ENCODE measurements at places on chromosomes 7 and 10.

- no peaks in the 10 kb centered on the region for H3K27me3 ChIP-seq
- no peak for DNase-seq
- no peak overlapping the region for H3K27ac ChIP-seq
- no peaks in the 10 kb centered on the region for H3K4me1 ChIP-seq
- H3K36me3 ChIP-seq, result no peaks in the 10 kb centered on the region
These were observed 16.7 kb downstream of the LRRN3 start for GRCh38 chr7:111107579-111107978.

DNA sequence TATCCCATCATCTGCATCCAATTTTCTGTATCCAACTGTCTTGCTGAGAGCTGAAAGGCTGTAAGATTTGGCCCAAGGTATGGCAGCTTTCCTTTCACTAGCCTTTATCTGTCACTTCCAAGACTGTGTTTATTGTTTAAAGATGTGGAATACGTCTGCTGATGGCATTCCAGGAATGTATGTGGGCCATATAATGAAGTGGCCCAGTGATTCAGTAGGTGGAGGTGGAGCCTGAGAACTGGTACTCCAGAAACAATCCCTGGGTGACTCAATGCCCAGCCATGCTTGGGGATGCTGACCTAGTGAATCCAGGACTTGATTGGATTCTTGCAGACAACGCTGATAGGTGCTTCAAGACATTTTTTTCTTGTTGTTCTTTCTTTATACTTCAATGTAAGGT lies 13.5 kb downstream of the NEUROD6 start:
- peaks cover 4% of the 10 kb centered on the region for H3K27me3 ChIP-seq
- no peaks in the 10 kb centered on the region for H3K36me3 ChIP-seq
- DNase-seq, result no peak
- no peaks in the 10 kb centered on the region for H3K4me1 ChIP-seq

DNA sequence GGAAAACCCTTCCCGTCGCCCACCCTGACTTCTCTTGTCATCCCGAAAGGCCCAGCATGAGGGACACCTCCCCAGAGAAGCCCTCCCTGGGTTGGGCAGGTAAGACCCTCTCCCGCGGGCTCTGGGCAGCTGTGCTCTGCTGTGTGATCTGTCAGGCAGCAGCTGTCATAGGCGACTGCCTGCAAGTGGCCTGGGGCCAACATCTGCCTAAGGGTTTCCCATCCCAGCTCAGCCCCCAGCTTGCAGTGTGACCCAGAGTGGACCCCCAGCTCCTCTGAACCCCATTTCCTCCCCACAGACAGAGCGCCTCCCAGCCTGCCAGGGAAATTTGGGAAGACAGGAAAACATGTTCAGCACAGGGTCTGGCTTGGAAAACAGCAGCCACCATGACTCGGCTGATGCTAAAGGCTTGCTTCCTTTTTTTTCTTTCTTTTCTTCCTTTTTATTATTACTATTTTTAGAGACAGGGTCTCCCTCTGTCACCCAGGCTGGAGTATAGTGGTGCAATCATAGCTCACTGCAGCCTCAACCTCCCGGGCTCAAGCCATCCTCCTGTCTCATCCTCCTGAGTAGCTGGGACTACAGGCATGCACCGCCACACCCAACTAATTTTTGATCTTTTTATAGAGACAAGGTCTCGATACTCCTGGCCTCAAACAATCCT lies 18.3 kb upstream of the TNRC18 start:
- H3K4me3 ChIP-seq, result no peak overlapping the region
- no peak for DNase-seq
- peaks cover 8% of the 10 kb centered on the region for H3K27me3 ChIP-seq
- peaks cover 6% of the 10 kb centered on the region for H3K4me1 ChIP-seq

GRCh38 chr7:112442210-112442609 lies 8.1 kb upstream of the IFRD1 start:
- H3K27ac ChIP-seq, result no peak overlapping the region
- no peaks in the 10 kb centered on the region for H3K36me3 ChIP-seq
- H3K27me3 ChIP-seq, result peaks cover 1% of the 10 kb centered on the region
- H3K4me3 ChIP-seq, result no peak overlapping the region
- DNase-seq, result no peak
- H3K4me1 ChIP-seq, result peaks cover 13% of the 10 kb centered on the region

- H3K27ac ChIP-seq, result no peak overlapping the region
- no peaks in the 10 kb centered on the region for H3K27me3 ChIP-seq
- peaks cover 5% of the 10 kb centered on the region for H3K4me1 ChIP-seq
- H3K4me3 ChIP-seq, result no peak overlapping the region
- no peak for DNase-seq
These were observed 12.8 kb downstream of the CPXM2 start for GRCh38 chr10:123878666-123879303.

- H3K27ac ChIP-seq, result no peak overlapping the region
- no peaks in the 10 kb centered on the region for H3K4me1 ChIP-seq
- no peak for DNase-seq
- no peak overlapping the region for H3K4me3 ChIP-seq
These were observed 24.5 kb upstream of the TBXAS1 start for GRCh38 chr7:139804571-139804970.

DNA sequence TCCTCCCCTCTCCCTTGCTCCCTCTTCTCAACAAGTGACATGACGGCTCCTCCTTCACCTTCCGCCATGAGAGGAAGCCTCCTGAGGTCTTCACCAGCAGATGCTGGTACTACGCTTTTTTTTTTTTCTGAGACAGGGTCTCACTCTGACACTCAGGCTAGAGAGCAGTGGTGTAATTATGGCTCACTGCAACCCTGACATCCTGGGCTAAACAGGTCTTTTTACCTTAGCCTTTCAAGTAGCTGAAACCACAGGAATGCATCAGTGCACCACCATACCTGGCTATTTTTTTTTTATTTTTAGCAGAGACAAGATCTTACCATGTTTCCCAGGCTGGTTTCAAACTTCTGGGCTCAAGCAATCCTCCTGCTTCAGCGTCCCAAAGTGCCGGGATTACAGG lies 43.6 kb downstream of the MDH2 start:
- H3K4me1 ChIP-seq, result no peaks in the 10 kb centered on the region
- peaks cover 3% of the 10 kb centered on the region for H3K27me3 ChIP-seq
- no peak overlapping the region for H3K4me3 ChIP-seq
- no peak for DNase-seq
- H3K36me3 ChIP-seq, result no peaks in the 10 kb centered on the region

- peak overlapping the region; percentile 21 for H3K27ac ChIP-seq
- no peaks in the 10 kb centered on the region for H3K27me3 ChIP-seq
- no peak for DNase-seq
- H3K36me3 ChIP-seq, result no peaks in the 10 kb centered on the region
- peaks cover 22% of the 10 kb centered on the region for H3K4me1 ChIP-seq
These were observed 252.5 kb downstream of the TNS3 start for GRCh38 chr7:47329320-47329926.

- no peaks in the 10 kb centered on the region for H3K36me3 ChIP-seq
- peak overlapping the region; percentile 41 for H3K27ac ChIP-seq
- no peak for DNase-seq
- H3K27me3 ChIP-seq, result peaks cover 1% of the 10 kb centered on the region
These were observed 275.0 kb downstream of the TSPAN12 start for GRCh38 chr7:120582916-120583315.

GRCh38 chr7:148473703-148474480 lies 116.7 kb upstream of the C7orf33 start:
- peaks cover 2% of the 10 kb centered on the region for H3K27me3 ChIP-seq
- H3K27ac ChIP-seq, result no peak overlapping the region
- H3K4me3 ChIP-seq, result no peak overlapping the region
- no peak for DNase-seq
- H3K36me3 ChIP-seq, result peaks cover 5% of the 10 kb centered on the region

DNA sequence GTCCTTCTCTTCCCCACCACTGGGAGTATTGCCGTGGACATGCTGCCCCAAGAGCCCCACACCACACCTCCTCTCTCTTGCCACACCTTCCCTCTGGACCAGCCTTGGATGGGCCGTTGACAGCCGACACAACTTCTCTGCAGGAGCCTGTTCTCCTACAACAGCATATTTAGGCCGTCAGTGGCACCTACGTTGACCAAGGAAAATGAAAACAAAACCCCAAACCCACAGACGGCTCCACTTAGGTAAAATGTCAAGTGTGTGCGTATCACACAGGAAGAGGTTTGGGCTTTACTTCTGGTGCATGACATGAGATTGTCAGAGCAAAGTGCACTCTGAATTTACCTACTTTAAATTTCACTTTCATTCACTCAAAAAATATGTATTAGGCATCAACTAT lies 246.6 kb downstream of the ZMYND11 start:
- H3K4me1 ChIP-seq, result no peaks in the 10 kb centered on the region
- H3K27ac ChIP-seq, result no peak overlapping the region
- H3K27me3 ChIP-seq, result peaks cover 1% of the 10 kb centered on the region
- H3K4me3 ChIP-seq, result no peak overlapping the region

DNA sequence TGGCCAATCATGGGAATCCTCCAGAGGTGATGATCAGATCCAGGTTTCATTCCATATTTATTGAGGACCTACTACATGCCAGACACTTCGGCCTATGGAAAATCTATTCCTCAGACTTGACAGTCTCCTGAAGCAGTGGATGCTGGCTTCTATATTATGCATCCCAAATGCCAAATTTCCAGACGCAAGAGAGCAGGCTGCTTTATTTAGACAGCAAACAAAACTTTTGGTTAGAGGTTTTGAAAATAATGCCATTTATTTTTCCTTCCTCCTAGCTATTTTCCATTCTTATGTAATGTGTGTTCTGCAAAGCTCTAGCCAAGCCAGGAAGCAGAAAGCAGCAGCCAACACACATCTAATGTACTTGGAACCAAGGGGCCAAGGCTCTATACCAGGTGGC lies 330.8 kb downstream of the GPAM start:
- H3K4me1 ChIP-seq, result no peaks in the 10 kb centered on the region
- no peak for DNase-seq
- no peak overlapping the region for H3K27ac ChIP-seq
- H3K27me3 ChIP-seq, result no peaks in the 10 kb centered on the region

DNA sequence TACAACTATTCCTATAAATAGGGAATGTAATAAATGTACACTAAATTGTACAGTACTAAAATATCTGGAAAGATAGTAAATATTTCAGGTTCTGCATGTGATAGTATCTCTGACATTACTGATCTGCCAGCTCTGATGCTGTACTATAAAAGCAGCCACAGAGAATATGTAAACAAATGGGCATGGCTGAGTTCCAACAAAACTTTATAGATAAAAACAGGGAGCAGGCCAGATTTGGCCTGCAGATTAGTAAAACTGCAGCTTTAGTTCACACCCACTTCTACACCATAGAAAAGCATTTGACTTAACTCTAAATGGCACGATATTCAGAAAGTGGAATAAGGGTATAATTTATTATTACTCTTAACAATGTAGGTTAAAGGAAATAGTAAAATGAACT lies 18.8 kb upstream of the TLL2 start:
- no peak overlapping the region for H3K4me3 ChIP-seq
- DNase-seq, result no peak
- no peak overlapping the region for H3K27ac ChIP-seq
- H3K27me3 ChIP-seq, result peaks cover 2% of the 10 kb centered on the region
- H3K4me1 ChIP-seq, result no peaks in the 10 kb centered on the region
- no peaks in the 10 kb centered on the region for H3K36me3 ChIP-seq

DNA sequence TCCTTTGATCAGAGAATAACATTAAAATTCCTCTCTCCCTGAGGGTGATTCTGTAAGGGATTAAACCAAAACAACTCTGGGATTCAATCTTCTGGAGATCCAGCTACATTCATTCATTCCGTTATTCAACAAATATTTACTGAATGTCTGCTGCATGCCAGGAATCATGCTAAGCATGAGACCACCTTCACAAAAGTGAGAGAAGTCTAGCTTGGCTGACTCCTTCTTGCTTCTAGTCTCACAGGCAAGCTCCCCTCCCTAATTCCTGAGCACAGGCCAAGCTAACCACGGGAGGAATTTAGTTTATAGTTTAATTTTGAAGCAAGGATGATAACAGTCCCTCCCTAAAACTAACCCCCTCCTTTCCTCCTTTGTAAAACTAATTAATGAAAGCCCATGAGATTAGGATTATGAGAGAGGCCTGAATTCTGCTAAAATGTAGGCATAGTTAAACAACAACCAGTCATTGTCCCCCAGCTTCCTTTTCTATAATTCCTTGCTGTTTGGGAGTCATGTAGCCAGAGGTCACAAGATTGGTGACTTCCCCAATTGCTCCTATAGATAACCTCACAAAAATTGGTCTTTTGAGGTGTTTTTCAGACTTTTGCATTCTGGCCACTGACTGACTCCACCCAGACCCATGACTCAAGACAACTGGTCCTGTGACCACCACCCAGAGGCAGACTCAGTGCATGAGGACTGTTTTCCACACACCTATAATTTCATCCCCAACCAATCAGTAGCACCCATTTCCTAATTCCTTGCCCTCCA lies 113.5 kb downstream of the ITGB8 start:
- no peak for DNase-seq
- H3K4me1 ChIP-seq, result peaks cover 2% of the 10 kb centered on the region
- peaks cover 9% of the 10 kb centered on the region for H3K36me3 ChIP-seq
- H3K4me3 ChIP-seq, result no peak overlapping the region
- H3K27me3 ChIP-seq, result peaks cover 3% of the 10 kb centered on the region

DNA sequence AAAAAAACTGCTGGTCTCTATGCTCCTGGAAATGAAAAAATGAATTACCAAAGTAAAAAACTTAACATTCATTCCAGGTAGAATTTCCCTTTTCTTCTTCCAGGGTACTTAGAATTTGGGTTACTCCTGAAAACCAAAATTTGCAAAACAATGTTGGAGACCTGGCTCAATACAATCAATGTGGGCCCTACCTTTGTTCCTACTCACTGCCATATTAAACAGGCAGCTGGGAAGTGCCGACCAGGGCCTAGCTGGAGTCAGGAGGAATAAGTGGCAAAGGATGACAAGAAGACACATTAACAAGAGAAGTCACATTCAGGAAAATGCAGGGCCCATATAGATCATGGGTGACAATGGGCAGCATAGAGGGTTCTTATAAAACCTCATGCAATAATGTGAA lies 6.4 kb upstream of the AGK start:
- no peaks in the 10 kb centered on the region for H3K27me3 ChIP-seq
- no peak for DNase-seq
- no peaks in the 10 kb centered on the region for H3K4me1 ChIP-seq
- no peak overlapping the region for H3K4me3 ChIP-seq

DNA sequence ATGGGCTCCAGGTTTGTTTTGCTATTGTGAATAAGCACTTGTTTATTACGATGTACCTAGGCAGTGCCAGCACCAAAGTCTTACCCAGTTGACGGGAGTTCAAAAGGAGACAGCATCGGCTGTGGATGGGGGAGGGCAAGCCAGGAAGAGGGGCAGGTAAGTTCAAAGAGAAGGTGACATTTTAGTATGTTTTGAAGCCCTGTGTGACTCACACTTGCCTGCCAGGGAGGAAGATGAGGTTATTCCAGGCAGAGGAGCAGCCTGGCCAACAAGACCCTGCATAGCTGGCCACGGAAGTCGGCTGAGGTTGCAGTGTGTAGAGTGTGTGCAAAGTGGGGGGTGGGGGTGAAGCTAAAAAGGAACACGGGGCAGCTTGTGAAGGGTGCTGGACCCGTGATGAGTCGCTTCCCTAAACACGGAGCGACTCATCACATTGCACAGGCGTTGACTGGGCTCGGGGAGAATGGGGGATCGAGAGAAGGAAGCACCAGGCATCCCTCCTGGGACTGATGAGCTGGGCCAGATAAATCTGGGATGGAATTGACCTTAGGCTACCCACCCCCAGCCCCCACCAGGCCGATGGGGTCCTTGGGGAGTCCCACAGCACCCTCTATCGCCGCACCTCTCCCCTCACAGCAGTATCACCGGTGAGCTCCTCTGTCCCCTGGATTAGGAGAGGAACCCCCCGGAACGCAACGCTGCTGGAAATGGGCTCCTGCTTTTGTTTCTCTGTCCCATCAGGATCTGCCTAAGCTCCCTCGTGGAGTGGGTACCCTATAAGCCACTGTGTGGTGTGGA lies 97.9 kb upstream of the IKZF1 start:
- no peak overlapping the region for H3K4me3 ChIP-seq
- no peaks in the 10 kb centered on the region for H3K4me1 ChIP-seq
- DNase-seq, result no peak
- peaks cover 4% of the 10 kb centered on the region for H3K27me3 ChIP-seq
- H3K27ac ChIP-seq, result no peak overlapping the region
- H3K36me3 ChIP-seq, result no peaks in the 10 kb centered on the region

Data from glutamatergic neuron (in vitro differentiated cells).